Activated CD4-positive, alpha-beta T cell treated with anti-CD3 and anti-CD28 coated beads, Interleukin-2, amount 50 U/mL, for 1 hour (primary cell): ENCODE measurements at places on chromosomes 7 and 10.

- DNase-seq, result no peak
Measured at GRCh38 chr10:1290071-1290471, 233.9 kb downstream of the WDR37 start.

- DNase-seq, result no peak
Measured at GRCh38 chr7:150715293-150715692, 1.1 kb upstream of the GIMAP1 start.

- no peak for DNase-seq
Measured at GRCh38 chr10:82319074-82319473, 444.1 kb downstream of the NRG3 start.

DNA sequence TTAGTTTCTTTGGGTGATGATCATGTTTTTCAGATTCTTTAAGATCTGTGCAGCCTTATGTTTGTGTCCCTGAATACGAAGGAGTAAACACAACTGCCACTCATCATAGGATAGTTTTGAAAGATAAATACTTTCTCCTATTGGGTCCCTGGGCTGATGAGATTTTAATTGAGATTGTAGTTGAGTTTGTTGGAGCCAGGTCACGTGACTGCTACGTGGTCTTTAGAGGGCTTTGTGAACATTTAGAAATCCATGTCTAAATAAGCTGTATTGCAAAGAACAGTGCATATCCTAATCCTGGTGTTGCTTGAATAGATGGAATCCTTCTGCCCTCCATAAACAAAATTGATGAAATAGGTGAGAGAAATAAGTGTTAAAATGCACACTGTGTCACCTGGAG lies 17.4 kb upstream of the ZNF716 start:
- no peak for DNase-seq

- DNase-seq, result no peak
Measured at GRCh38 chr10:75350791-75351190, 50.8 kb downstream of the ZNF503 start.

DNA sequence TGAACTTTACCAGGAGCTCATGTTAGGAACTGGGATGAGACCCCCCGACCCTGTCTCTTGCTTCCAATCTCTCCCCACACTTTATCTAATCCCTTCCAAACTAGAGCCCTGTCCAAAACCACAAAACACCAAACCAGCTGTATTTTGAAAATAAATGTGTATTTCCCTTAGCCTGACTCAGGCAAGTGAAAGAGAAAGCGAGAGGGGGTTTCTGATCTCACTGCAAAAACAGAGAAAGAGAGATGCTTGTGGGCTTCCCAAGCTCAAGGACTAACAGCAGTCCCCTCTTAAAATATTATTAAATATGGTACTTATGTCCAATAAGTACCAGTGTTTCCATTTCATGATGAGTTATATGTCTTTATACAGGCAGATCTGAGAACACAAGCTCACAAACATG lies 122.0 kb downstream of the AGMO start:
- DNase-seq, result no peak

DNA sequence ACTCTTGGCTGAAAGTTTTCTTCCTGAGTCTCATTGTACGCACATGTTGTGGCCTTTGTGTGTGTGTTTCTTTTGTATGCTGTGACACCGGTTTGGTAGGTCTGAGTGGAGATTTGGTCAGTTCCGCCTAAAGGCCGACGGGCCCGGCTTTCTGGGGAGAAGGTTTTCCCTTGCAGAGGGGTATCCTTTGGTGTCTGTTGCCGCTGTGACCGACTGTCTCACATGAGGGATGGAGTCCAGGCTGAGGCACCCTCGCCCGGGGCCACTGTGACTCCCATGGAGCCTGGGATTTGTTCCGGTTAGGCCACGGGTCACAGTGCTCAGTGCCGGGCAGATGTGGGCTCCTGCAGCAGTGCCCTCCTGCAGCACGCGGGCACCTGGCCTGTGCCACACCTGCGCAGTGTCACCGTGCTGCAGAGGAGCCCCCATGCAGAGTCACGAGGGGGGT lies 19.4 kb downstream of the INPP5A start:
- DNase-seq, result no peak
